ENCODE measurements at places on chromosomes 11 and 22.
A peak's percentile ranks its signal among the peaks of the same experiment; 100 is the strongest.

GRCh38 chr11:132430429-132431062 is 1060.1 kb downstream of the NTM start:
- no peak for DNase-seq

DNA sequence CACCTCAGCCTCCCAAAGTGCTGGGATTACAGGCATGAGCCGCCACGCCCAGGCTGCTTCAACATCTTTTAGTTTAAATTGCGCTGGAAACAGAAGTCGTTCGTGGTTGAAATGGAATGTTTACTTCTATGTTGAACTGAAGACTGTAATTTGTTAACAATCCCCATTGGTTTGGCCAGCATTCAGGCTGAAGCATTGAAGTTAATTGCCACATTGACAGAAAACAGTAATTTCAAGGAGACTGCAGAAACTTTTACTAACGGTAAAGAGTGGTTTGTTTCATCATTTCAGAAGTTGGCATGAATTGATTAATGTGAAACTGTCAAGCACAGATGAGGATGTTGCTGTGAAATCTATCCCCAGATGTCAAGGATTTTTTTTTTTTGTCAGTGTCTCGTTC is 14.2 kb downstream of the AP5B1 start:
- no peak for DNase-seq

DNA sequence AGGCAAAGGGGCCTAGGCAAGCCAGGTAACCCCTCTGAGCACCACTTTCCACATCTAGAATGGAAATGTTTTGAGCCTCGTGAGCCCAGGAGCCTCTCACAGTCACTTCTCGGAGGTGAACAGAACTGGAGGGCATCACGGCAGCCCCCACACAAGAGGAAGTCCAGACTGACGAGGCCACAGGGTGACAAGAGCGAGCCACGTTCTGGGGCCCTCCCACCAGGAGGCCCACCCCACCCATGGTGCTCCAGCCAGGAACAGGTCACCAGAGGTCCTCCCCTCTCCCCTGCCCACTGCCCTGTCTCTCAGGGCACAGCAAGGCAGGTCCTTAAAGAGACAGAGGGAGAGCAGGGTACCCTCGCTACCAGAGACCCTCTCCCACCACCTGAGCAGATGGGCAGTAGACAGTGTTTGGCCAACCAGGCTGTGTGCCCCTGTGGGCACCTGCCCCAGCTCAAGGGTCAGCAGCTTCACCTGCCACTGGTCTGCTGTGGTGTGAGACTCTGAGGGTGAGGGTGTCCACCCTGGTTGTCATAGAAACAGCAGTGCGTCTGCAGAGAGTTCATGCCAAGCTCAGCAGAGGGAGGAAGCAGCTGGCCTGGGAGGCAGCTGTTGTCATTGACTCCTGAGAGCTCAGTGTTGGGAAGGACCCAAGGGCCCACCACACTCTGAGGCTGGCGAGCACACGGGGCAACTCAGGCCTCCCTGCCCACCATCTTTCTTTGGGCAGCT is 31.4 kb downstream of the RSPH14 start:
- no peak for DNase-seq

DNA sequence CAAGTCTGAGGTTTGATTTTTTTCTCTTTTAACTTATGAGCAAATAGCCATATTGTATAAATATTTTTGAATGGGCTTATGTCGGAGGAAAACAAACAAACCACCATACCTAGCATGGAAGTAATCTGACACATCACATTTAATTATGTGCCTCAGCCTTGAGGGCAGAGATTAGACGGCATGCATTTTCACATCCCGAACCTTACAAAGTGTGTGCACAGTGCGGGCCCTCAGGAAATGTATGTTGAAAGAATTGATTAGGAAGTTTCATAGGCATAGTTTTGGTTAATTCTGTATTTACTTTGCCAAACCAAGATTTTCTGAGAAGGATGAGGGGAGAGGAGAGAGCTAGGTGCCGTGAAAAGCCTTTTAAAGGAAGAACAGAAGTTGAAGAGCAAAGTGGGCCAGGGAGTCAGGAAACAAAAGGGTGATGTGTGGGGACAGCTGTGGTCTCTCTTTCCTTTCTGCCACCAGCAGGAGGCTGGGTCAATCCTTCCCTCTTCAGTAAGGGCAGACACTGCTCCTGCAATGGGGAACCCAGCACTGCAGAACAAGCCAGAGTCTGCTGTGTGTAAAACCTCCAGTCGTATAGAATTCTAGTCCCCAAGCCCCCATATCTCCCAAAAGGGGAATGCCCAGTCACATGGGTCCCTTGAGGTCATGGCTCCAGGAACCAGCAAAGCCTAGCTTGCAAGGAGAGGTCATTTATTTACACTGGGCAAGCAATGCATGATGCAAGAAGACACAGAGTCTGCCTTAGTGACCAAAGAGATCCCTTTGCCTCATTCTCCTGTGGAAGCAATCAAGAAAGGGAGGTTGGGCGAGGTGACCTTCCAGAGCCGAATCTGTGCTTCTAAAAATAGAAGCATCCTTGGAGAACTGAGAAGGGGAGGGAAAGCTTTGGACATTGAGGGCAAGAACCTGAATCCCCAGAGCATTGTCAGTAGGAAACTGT is 71.1 kb upstream of the OLFML1 start:
- no peak for DNase-seq

DNA sequence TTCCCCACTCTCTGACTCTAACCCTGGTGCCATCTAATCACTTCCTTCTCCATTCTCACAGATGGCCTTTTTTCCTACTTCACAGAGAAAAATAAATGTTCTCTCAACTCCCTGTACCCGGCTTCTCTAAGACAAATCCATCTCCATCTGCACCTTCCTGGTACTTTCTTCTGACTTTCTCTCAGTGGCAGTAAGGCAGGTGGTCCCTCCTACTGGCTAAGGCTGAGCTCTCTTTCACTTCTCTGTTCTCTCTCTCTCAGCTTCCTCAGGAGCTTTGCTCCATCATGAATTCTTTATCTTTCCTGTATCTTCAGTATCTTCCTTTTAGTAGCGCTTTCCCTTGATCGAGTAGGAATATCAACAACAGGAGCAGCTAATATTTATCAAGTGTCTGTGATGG is 421.6 kb downstream of the TMEM135 start:
- DNase-seq = no peak

DNA sequence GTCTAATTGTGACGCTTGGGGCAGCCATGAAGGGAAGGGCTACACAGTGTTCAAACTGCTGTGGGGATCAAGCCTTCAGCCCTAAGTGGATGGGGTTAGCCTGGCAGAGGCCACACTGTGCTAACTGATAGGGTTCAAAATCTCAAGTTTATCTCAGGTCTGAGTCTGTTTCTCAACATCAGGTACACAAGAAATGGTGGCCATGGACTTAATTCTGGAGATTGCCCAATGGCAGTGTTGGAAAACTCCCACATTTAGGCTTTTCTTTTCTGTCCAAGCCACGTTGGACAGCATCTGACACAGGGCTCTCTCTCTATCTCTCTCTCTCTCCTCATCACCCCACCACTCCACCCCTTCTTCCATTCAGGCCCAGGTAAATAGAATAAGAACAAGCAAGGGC is 10.9 kb upstream of the DGAT2 start:
- no peak for DNase-seq

- no peak for DNase-seq
Observed at GRCh38 chr22:48706934-48707762, 1120.5 kb downstream of the BRD1 start.

DNA sequence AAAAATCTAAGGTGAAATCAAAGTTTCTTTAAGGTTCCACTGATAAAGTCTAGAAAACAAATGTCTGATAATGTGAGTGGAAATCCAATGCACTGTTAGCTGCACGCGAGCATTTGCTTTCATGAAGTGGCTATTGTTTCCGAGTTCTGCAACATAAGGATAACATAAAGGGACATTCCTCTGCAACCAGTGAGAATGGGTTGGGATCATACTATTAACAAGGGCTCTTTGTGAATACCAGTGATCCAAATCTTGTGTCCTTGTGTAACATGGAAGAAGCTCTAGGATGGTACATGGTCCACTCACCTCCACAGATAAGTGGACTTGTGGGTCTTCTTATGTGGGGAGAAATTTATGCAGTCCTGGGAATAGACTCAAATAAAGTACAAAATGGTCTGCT is 24.6 kb downstream of the APIP start:
- DNase-seq = no peak

DNA sequence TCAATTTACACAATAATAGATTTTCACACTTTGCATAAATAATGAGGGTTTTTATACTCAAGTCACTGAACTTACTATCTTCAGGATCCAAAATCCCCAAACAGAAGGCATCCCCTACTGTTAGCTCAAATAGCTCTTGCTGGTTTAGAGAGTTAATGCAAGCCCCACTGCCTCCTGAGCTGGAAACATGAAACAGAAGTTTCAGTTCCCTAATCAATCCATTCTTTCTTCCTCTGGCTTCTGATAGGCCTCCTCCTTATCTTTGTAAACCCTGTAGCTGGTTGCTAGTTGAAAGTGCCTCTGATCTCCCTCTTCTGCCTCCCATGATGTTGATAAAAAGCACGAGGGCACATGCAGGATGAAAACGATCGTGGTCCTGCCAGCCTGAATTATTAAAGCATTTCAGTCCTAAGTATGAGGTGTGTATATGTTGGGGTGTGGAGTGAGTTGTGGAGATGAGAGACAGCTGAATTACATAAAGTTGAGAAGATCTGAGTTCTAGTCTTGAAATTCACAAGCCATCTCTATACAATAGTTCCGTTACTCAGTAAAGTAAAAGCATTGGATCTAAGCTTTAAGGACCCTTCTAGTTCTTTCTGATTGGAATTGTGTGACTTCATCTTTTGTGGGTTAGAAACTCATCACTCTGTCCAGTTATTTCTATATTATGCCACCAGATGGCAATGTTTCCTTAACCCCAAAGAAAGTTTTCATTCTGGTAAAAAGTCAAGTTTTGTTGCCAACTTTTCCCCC is 35.0 kb upstream of the EHF start:
- DNase-seq = peak; percentile 50

DNA sequence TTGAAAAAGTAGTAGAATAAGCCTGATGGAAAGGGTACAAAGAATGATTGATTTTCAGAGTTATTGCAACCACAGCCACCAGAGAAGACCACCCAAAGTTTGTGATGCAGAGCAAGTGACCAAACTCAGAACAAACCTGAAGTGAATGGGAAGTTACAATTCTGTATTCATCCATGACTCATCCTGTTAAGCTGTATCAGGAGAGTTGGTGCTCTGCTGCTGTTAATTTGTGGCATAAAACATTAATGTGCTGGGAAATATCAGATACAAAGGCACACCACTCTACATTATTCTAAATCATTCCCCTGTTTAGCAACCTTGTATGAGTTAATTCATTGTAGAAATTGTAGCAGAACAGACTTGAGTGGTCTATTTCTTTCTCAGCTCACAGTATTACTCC is 19.6 kb upstream of the PDGFD start:
- DNase-seq = no peak

DNA sequence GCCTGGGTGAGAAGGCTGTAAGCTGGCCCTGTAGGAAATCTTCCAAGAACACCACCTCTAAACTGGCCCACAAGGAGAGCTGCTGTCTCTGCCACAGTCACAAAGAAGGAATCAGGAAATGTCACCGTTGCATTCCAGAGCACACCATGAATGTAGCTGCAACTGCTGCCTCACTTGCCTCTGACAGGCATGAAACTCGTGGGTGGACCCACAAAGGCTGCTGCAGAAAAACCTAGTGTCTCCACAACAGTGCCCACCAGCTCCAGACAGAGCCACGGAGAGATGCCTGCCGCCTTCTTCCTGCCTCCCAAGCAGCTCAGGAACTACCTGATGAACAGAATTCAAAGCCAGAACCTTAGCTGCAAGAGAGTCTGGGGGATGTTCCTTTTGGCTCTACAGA is 10.5 kb downstream of the DNAJB13 start:
- no peak for DNase-seq

DNA sequence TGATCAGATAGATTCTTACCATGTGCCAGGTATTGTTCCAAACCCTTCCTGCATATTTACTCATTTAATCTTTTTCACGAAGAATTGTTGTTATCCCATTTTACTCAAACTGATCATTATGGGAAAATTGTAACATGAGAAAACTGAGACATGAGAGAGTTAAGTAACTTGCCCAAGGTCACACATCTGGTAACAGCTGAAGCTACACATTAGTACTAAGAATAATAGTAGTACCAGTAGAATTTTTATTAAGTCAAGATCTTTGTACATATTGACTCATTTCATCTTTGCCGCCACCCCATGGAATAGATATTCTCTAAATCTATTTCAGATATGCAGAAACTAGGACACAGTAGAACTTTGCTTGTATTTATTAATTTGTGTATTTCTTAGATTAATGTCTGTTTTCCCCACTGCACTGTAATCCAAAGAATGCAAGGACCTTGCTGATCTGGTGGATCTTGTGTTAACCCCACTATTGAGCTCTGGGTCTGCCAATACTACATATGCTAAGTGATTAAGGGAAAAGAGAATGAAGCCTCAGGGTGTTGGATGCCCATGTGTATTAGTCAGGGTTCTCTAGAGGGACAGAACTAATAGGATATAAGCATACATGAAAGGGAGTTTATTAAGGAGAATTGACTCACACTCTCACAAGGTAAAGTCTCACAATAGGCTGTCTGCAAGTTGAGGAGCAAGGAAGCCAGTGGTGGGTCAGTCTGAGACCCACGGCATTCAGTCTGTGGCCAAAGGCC is 72.8 kb downstream of the PARVA start:
- DNase-seq = no peak

GRCh38 chr22:47011131-47011858 is 248.8 kb downstream of the TBC1D22A start:
- DNase-seq = no peak

DNA sequence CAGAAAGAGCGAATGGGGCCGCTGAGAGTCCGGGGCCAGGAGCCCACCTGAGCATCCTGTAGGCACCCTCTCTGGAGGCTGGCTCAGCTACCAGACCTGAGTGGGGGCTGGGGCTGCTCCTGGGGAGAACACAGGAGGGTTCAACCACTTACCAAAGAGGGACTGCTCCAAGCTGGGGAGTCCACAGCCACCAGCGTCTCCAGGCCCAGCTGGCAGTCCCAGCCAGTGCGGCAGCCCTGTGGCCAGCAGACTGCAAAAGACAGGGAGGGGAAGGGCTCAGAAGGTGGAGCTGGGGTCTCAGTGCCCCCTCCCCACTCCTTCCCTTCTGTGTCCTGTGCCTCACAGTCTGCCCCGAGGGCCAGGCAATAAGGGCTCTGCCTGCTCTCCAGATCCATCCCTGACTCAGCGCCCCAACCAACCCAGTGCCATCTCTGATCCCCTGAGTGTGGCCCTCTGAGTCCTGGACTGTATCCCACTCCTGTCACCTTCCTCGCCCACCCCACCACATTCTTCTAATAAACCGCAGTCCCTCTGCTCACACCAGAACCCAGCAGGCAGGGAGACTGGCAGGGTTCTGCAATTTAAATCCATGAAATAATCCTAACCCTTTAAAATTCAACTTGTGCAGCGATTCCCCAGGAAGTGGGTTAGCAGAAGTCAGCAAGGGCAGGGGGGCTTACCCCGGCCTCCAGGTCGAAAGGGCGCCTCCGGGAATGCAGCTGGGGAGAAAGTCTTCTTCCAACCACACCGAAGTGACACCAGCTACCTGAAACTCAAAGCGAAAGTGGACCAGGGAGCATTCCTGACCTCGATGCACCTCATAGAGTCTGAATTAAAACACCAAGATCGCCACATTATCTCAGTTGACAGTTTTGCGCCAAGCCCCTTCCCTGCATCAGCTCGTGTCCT is 13.3 kb downstream of the CHST1 start:
- no peak for DNase-seq

- no peak for DNase-seq
Observed at GRCh38 chr11:132977746-132978145, 554.6 kb downstream of the OPCML start.
